Stimulated activated CD4-positive, alpha-beta T cell treated with anti-CD3 and anti-CD28 coated beads, Interleukin-1b, Interleukin-23, amount 100 ng/mL, for 1 hour (primary cell): ENCODE measurements at places on chromosomes 4 and X.

GRCh38 chrX:45843518-45843917, 642.8 kb upstream of the DIPK2B start:
- DNase-seq, result no peak

DNA sequence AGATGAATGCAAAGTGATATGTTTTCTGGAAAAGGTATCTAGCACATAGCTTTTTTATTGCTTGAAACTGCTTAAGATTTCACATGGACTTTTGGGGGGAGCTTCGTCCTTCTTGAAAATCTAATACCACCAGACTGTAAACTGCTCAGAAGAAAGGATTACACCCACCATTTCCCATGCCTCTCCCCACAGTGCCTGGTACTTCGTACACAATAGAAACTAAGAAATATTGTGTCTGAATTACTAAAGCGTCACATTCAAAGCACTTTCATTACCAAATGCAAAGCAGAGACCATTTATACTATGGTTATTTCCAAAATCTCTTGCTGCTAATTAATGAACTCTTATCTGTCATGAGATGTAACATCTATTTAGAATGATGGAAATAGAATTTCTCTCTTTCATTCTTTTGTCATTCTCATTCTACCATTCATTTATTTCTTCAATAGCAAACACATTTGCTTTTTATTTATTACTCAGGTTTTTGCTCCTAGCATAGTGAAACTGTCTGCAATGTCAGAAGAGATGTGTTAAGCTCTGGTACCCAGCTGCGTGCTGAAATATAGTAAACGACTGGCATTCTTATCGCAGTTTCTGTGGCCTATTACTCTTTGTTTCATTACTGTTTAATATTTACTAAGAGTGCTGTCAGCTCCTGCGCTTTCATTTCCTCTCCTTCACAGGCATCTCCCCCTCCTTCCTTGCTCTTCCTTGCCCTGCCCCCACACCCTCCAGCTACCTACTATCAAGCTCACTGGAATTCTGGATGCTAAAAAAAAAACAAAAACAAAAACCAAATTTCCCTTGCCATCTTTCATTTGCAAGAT, 51.4 kb upstream of the RAPGEF2 start:
- no peak for DNase-seq

DNA sequence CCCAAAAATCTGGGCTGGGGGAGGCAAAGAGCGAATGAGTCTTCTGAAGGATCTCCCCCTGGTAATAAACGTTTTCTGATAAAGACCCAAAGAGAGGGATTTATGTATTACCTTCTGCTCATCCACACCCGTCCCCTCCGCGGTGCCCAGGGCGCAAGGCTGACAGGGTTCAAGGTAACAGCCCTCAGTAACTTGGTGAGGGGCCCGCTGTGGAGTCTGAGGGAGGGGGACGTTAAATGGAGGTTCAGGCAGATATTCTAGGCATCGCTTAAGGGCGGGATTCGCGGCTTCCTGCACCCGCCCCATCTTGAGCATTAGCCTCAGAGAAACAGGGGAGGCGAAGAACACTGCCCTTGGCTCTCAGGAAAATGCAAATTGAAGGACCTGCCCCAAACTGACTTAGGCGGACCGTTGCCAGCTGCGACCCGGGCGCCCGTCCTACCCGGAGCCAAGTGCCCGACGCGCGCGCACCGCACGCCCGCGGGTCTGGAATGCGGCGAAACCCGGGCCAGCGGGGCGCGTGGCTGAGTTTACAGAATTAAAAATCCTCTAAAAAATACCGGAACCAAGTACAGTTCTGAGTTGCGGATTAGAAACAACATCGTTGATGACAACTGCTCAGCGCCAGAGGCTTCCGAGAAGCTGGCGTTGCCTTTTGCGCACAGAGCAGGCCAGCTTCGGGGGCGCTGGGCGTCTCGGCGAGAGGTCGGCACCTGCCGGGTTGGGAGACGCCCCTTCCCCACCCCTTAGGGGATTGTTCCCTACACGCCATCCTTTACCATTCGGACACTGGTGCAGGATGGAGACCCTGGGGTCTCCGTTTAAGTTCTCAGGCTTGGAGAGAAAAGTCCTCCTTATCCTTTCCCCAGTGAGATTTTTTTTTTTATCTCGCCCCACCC, 2.8 kb downstream of the HELT start:
- DNase-seq, result no peak

- no peak for DNase-seq
These were observed 262.7 kb downstream of the ANKRD50 start for GRCh38 chr4:124449881-124450280.

GRCh38 chr4:183175631-183176232, 76.7 kb downstream of the WWC2 start:
- DNase-seq, result no peak

DNA sequence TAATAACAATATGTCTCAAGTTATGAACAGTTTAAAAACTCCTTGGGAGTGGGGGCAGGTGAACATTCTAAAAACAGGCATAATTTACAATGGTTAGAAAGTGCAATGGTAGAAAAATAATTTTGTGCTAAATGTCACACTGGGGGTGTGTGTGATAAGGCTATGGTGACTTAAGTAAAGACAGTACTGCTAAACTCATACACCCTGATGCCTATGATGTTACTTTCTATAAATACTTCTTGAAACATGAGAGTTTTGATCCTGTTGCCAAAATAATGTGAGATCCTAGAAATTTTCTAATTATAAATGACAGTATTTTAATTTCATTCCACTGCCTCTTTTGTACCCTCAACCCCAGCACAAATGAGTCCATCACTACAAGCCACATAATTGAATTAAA, 144.2 kb downstream of the POLA1 start:
- no peak for DNase-seq

DNA sequence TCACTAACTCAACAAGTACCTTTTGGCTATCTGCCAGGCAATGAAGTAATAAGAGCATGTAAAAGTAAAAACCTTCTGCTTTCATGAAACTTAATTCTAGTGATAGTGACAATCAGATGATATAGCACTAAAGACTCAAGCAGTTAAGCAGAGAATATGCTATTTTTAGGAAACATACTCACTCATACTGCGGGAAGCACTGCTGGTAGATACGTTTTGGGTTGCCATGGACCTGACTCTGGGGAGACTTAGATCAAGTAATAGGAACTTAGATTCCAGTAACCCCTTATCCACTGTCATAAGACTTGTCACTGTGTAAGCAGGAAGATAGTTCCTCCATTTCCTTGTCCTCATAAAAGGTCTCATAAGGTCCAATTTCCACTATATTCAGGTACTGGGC, 386.3 kb downstream of the DMD start:
- DNase-seq, result no peak

GRCh38 chr4:102037566-102037965, 247.0 kb downstream of the BANK1 start:
- no peak for DNase-seq

DNA sequence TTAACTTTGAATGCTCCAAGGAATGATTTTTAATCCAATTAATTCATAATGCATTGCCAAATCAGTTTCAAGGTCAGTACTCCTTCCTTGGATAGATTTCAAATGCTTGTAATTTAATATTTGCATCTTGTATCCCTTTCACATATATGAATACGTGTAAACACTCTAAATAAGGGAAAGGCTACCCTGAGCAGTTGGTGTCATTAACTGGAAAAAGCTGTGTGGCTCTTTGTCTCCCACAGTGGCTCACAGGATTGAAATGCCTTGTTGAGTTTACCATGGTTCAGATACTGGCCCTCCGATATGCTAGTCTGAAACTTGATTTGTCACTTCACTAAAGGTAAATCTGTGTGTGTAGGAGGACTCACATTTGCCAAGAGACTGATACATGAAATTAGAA, 16.7 kb upstream of the ACOT9 start:
- no peak for DNase-seq

GRCh38 chrX:40326186-40326965, 228.6 kb upstream of the BCOR start:
- DNase-seq, result no peak

- no peak for DNase-seq
These were observed 32.8 kb upstream of the TMPRSS11A start for GRCh38 chr4:67996127-67996526.

- DNase-seq, result no peak
These were observed 89.1 kb upstream of the CBR4 start for GRCh38 chr4:169098969-169099690.

DNA sequence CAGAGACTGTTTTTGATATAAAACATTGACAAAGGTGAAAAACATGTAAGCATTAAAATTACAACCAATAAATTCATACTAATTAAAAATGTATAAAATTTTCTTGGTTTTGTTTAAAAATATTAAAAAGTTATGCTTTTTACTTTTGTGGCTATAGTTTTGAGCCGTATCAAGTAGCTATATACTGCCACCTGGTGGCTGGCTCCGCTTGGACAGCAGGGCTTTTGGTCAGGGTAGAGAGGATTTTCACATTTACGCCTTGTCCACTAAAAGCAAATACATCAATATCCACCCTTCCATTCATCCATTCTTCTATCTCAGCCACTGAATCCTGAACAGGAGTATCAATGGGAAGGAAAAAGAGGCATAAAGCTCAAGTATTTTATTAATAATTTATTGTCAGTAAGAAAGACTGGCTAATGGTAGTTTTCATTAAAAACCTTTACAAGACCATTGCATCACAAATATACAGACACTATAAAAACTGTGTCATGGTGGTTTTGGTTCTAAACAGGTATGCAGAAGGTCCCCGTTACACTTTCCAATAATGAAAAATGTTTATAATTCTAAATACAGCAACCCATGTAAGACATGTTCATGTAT, 32.1 kb upstream of the MTNR1A start:
- peak; percentile 21 for DNase-seq

- no peak for DNase-seq
These were observed 56.1 kb downstream of the KDR start for GRCh38 chr4:55069248-55069647.

DNA sequence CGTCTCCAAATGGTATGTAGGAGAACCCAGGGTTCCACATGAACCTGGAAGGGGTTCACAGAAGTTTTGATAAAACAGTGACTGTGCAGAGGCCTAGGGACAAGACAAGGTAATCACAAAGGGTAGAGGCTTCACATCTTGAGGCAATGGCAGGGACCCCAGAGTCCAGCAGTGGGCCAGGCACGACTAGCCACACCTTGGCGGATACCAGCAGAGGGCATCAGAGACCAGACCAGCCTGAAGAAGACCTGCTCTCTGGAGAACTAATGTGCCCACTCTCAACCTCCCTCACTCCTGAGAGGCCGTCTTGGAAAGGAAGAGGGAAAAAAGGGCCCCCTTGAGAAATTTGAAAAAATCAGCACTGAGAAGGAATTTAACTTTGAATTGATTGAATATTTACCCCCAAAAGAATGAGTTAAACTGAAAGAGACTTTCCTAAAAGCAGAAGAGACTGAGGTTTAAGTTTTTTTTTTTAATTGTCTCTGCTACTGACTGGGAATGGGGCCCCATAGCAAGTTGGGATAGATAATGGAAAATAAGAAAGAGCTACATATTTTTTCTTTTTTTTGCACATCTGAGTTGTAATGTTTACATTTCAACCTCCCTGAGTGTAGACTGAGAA, 243.8 kb upstream of the JADE1 start:
- no peak for DNase-seq

DNA sequence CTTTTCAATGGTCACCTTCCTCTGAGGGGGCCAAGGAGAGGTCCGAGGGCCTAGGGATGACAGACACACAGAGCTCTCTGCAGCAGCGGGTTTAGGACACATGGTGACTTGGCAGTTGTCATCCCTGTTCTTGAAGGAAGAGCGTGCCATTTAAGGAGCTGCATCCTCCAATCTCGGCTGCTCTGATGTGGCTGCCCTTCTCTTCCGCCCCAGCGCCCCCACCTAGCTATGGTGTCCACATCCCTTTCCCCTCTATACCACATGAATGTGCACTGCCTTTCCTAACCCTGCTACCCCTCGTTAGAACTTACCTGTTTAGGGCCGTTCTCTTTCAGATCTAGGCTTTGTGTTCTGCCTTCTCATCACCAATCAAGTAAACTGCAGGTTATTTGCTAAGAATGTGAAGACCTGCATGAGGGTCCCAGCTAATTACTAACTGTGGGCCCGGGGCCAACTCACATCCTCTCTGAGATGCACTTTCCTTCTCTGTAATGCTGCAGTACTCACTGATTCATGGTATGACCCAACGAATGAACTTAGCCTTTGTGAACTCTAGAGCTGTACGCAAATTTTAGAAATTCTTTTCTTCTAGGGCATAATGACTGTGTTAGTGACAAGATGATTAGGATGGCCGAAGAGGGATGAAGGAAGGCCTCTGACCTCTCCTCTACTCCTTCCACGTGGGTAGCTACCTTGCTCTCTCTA, 38.2 kb downstream of the CHST7 start:
- DNase-seq, result no peak

- no peak for DNase-seq
These were observed 228.8 kb downstream of the SPCS3 start for GRCh38 chr4:176548571-176548970.

DNA sequence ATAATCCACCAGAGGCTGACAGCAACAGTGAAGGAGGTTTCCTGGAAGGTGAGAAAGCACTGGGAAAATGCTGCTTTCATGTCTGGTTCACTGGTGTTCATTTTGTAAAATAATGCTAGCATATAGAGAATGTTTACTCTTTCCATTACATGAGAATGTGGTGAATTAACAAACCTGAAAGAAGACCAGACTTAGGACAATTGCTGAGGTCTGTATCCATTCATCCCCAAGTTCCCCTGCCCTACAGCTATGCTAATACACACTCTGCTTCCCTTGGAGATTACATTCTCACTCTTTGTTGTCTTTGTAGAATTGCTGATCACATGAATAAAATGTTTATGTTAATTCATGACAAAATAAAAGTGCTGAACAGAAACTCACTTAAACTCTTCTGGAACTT, 99.5 kb downstream of the ARHGAP6 start:
- DNase-seq, result no peak

- DNase-seq, result no peak
These were observed 804 bp upstream of the GC start for GRCh38 chr4:71784569-71785197.

DNA sequence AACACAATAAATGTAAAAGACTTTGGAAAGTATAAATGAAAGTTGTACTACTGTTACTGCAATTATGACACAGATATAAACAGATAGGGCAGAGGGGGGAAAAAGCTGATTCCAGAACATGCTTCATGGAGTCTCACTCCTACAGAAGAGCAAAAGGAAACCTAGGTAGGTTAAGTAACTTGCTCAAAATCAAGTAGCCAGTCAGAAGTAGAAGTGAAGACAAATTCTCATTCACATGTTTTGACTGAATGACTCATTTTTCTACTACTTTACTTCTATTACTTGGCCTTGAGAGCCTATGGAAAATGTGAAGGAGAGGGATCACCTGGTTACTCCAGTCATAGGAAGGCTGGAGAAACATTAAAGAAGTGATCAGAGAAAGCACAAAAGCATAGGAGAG, 23.6 kb upstream of the RASGEF1B start:
- DNase-seq, result no peak

DNA sequence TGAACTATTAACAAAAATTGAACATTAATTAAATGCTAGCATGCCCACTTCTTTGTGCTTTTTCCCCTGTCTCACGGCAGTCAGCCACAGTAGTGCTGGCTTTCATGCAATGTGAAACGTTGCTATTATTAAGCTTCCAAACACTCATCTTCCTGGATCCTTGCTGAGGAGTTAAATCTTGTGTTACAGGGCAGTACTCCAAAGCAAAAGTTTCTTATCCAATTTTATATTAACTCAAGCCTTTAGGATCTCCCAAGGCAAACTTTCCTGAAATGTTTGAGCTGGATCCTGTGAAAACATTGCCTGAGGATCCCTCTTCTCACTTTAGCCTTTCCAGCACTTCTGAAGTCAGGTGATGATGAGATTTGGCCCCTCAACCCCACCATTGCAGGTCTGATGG, 1454.8 kb downstream of the FSTL5 start:
- DNase-seq, result no peak

GRCh38 chr4:6233929-6234328, 33.6 kb upstream of the JAKMIP1 start:
- no peak for DNase-seq

GRCh38 chr4:84578540-84579402, 4.2 kb upstream of the CDS1 start:
- DNase-seq, result no peak
